NCI-H1436 (cell line): ENCODE measurements at places on chromosomes 7 and 10.

GRCh38 chr10:7525314-7526016 lies 114.6 kb upstream of the SFMBT2 start:
- DNase-seq = peak; percentile 34

DNA sequence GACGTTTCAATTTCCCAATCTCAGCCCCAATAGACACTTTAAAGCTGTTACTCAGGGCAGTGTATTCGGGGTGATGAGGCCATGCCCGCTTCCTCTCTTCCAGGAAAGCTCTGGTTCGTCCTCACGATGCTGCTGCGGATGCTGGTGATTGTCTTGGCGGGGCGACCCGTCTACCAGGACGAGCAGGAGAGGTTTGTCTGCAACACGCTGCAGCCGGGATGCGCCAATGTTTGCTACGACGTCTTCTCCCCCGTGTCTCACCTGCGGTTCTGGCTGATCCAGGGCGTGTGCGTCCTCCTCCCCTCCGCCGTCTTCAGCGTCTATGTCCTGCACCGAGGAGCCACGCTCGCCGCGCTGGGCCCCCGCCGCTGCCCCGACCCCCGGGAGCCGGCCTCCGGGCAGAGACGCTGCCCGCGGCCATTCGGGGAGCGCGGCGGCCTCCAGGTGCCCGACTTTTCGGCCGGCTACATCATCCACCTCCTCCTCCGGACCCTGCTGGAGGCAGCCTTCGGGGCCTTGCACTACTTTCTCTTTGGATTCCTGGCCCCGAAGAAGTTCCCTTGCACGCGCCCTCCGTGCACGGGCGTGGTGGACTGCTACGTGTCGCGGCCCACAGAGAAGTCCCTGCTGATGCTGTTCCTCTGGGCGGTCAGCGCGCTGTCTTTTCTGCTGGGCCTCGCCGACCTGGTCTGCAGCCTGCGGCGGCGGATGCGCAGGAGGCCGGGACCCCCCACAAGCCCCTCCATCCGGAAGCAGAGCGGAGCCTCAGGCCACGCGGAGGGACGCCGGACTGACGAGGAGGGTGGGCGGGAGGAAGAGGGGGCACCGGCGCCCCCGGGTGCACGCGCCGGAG lies 2.6 kb downstream of the GJD4 start:
- DNase-seq = no peak

DNA sequence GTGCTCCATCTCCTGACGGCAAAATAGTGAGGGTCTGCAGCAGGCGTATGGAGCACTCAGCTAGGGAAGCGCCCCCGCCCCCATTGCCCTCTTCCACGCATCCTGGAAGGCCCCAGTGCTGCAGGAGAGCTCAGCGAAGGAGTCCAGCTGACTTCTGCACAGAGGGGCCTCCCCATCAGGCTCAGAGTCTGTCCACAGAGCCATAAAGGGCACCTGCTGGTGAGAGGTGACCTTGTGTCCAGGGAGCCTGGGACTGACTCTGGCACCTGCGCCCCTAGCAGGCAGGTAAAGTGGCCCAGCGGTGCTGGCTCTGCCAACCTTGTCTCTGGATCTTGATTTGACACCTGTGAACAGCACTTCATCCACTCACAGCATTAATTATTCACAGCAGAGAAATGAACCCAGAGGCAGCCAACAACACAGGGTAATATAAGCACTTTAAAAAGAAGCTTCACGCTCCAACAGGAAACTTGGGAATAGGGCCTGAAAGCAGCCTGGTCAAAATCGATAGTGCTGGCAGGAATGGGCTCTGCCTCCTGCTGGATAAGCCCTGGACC lies 59.6 kb downstream of the VOPP1 start:
- DNase-seq = no peak

DNA sequence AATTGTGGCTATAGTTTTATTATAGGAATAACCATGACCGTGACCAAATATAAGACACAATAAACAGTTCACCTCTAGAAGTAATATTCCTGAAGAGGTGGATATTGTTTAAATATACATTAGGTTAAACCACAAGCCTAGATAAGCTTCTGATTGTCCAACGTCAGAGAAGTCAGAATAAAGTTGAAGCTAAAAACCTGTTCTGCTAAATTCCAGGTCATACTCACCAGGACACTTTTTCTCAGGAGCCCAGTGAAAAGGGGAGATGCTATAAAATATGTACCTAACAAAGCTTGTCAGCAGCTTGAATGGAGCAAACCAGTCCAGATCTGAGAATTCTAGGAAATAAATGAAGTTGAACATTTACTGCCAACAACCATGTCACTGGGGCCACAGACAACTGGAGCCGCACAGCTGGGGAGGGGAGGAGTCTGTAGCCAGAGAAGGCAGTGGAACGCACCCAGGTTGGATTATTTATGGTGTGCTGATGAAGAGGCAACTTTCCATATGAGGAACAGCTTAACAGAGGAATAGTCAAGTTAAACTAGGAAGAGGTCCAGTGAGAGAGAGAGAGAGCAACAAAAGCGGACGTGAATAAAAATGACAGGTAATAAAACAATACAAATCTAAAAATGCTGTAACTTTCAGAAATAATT lies 191.1 kb downstream of the ZNF438 start:
- DNase-seq = no peak

DNA sequence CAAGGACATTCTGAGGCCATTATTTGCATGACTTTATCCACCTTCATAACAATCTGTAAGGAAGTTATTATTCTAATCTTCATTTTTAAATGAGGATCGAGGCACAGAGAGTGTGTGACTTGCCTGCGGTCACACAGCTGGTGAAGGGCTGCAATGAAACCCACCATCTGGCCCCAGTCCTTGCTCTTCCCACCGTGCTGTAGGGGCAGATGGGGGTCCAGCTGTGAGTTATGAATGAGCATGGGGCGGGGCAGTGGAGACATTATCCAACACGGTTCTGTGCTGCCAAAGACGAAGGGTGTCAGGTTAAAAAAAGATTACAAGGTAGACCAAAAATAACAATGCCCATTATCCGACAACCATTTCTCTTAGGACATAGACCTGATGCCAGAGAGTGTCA lies 417.5 kb upstream of the MGMT start:
- DNase-seq = no peak

GRCh38 chr7:4681886-4682620 lies at the start of gene FOXK1:
FOXK1 (plus strand) TSS chr7:4682295; CDS start chr7:4682309, 14 bp downstream.
- DNase-seq = peak; percentile 62

- DNase-seq = no peak
Observed at GRCh38 chr7:342681-343216, 52.8 kb downstream of the FOXL3 start.

GRCh38 chr10:103548581-103549348 lies 55.3 kb downstream of the NEURL1 start:
- peak; percentile 41 for DNase-seq

GRCh38 chr7:137501562-137501961 lies 158.0 kb upstream of the PTN start:
- DNase-seq = no peak

- no peak for DNase-seq
Observed at GRCh38 chr10:64494901-64495300, 973.7 kb downstream of the REEP3 start.

DNA sequence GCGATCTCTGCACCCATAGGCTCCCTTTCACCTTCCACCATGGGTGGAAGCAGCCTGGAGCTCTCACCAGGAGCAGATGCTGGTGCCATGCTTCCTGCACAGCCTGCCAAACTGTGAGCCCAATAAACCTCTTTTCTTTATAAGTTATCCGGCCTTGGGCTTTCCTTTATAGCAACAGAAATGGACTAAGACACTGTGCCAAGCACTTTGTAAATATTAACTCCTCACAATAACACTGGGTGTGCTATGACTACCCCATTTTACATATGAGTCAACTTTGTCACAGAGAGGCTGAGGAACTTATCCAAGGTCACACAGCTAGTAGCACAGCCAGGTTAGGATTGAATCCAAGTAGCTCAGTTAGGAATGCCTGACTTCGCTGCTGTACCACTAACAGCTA lies 79.7 kb upstream of the KCNMA1 start:
- DNase-seq = no peak

DNA sequence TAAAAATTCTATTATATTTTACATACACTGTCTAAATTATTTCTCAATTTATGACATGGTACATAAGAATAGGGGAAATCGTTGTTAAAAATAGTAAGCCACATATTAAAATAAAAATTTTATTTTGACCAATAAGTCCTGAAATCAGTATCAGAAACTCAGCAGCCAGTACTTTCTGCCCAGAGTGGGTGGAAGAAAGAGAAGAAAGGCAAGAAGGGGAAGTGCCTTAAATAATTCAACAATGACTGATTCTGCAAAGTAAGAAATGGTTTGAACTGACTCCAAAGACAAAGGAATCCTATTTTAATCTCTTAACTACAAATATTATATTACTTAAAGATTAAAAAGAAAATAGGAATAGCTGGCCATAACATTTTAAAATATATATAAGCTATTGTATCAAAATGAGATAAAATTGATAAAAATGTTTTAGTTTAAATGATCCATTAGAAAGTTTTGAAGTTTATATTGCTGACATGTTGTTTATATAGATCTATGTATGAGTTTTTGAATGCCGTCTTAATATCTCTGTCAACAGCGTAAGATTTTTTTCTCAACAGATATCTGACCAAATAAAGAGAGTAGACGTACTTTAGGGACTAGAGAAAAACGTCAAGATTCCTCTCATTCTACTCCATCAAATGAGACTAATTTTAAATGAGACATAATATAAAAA lies 30.2 kb upstream of the NRCAM start:
- DNase-seq = no peak

GRCh38 chr7:51617686-51618085 lies 301.1 kb upstream of the COBL start:
- DNase-seq = no peak

DNA sequence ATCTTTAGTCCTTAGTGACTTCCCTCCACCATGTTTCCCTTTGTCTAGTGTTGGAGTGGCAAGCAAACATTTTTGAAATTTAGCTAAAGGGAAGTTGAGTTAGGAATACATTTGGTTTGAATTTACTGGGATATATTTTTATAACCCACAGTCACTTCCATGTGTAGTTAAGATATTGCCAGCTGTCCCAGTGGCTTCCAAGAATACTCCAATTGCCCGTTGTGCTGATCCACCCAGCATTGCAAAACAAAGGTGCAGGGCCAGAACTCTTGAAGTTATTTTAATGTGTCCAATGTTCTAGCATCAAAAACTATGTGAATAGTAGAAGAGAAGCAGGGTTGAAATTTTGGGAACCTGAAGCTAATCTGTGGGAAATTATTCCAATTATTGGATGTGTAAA lies 2.5 kb upstream of the P4HA1 start:
- DNase-seq = no peak

GRCh38 chr7:27220440-27220955 lies 20.6 kb upstream of the HOXA13 start:
- DNase-seq = no peak

DNA sequence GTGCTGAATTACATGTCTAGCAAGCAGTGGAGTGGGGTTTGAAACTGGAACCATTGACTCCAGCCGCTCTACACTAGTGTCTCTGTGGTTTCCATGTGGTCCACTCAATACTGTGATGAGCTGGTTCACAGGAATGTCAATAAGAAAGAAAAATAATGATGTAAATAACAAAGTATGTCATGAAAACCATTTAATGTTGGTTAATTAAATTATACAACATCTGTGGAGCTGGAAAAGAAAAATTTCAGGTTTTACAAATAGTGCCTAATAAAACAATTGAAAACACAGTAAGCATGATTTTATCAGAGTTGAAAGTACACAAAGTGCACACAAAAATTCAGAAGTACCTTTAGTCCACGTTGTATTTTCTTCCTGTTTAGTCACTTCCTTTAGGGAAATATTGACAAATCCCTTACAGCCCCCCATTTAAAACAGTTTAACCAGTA lies 28.7 kb upstream of the NAMPT start:
- no peak for DNase-seq

- no peak for DNase-seq
Observed at GRCh38 chr10:32318476-32318896, 28.5 kb downstream of the EPC1 start.

DNA sequence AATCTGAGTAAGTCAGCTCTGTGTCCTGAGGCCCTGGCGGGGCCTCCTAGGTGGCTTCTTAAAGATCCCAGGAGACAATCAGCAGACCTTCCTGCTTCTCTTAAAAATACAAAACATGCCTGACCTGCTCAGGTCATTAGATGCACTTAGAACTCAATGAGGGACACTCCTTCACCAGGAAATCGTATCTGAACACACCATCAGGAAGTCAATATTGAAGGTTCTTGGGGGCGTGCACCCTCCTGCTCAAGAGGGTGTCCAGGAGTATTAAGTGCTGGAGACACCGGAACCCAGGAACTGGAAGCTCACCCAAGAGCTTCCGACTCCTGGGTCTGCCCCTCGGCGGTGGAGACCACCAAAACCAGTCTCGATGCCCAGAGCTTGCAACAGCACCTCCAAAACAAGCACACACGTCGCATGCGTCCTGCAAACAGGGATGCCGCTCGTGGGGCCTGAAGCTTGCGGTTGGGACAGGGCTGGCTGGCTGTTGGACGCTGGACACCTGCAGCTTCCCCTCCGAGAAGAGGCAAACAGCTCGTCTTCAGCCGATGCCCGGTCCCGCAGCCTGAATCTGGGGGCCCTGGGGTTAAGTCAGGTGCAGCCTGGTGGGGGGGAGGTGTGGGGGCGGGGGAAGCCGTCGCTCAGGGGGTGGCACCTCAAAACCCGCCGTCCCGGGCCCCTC lies 803 bp downstream of the RAPGEF5 start:
- no peak for DNase-seq

GRCh38 chr7:68440866-68441265 lies 1157.4 kb upstream of the AUTS2 start:
- no peak for DNase-seq
